ENCODE measurements at places on chromosomes 5 and 9.
A peak's percentile ranks its signal among the peaks of the same experiment; 100 is the strongest.

DNA sequence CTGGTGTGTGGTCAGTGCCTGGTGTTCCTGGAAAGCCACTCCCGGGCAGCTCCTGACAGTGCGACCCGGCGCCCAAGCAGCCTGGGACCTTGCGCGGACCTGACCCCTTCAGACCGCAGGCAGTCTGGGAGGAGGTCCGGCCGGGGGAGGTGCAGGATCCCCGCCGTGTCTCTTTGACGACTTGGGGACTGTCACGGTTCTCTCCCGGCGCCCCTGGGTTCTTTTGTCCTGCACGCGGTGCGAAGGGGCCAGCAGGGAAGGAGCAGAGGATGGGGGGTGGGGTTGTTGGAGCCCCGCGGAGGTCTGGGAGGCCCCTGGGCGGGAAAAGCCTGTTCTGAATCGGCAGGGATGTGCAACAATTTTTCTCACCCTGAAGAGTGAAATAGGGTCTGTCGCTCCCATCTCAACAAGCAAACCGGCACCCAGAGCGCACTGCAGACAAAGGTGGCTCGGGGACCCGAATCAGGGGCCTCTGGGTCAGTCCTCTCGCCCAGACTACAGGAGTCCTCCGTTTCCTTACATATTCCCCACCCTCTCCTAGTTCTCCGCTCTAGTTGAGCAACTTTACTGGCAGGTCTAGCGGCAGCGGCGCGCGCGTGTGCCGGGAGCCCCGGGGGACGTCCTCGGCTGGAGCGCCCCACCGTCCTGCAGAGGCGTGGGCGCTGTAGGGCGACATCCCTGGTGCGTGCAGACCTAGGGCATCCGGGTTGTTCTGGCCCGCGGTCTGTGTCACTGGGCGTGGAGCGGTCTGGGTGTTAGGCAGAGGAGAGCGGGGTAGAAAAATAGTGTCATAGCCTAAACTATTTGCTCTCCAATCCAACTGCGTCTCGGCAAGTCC is 1.2 kb downstream of the VCAN start:
- DNase-seq, result peak; percentile 77

GRCh38 chr9:107819772-107820565 is 330.4 kb upstream of the KLF4 start:
- peak; percentile 33 for DNase-seq

DNA sequence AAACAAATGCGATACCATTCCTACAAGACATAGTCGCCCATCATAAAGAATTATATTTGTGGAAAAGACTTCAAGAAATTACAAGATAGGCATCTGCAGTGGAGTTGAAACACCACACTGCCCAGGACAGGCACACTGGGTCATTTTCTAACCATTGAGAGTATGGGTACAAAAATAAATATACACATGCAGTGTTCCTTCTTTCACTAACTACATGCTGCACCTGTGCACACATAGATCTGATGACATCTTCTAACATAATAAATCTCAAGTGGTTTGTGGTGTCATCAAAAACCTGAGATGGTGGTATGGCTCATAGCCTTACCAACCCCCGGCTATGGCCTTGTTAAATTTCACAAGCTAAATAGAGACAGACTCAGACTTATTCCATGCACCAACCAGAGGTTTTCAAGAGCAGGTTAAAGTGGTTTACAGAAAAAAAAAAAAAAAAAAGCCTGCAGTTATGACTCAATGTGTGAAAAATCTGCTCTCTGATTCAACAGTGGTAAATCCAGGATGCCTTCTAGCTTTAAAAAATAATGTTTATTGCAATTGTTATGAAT is 12.4 kb upstream of the NFIB start:
- DNase-seq, result peak; percentile 95

GRCh38 chr5:72477644-72478043 is 29.6 kb downstream of the ZNF366 start:
- no peak for DNase-seq

DNA sequence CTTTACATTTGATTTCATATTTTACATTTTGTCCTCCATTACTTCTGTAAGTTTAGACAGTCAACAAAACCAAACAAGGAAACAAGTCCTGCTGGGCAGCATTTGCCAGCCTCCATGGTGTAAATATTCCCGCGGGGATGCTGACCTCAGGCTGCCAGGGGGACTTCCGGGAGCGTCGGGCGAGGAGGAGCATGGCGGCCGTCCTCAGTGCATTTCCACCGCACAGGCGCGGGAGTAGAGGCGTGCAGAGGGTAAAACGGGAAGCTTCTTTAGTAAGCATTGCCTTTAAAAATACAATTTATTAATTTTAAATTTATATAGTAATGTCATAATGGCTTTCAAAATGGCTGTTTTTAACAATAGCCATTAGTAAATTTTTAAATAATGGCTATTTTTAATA is 385.3 kb upstream of the IRX4 start:
- DNase-seq, result no peak

- no peak for DNase-seq
Observed at GRCh38 chr9:88321764-88322163, 66.5 kb upstream of the SPIN1 start.

DNA sequence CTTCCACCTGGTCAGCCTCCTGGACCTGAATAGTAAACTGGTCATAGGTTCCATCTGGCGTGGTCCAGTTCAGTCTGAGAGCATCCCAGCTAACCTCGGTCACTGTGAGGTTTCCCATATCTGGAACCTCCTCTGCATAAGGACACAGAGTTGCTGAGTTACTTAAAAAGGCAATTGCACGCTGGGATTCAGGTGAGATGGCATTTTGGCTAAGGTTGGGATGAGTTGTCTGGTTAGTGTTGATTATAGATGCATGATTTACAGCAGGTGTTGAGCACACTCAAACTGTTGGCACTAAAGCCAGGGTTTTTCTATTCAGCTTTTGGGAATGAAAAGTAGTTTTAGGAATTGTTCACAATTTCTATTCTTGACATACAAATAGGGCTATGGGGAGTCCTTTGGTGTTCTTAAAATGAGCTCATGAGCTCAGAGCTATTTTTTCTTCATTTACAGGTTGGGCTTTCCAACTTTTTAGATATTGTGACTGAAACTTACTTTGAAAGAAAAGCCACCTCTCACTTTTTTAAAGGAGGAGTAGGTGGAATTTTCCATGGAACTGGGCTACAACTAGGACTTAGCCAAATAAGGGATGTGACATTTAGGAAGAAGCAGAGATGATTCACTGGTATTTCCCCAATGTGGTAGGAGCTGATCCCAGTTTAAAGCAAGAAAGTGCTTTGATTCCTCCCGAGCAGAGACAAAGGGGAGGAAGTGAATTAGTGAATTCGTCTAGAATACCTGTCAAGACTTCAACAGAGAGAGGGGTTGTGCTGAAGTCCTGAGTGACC is 54.7 kb downstream of the TNC start:
- DNase-seq, result no peak

- DNase-seq, result no peak
Observed at GRCh38 chr9:134235366-134235765, 71.0 kb upstream of the RNU6ATAC start.

GRCh38 chr5:10902145-10902544 is 141.1 kb upstream of the DAP start:
- no peak for DNase-seq

GRCh38 chr5:68710514-68710913 is 383.3 kb upstream of the SLC30A5 start:
- no peak for DNase-seq

- no peak for DNase-seq
Observed at GRCh38 chr5:123441408-123441807, 18.2 kb upstream of the CEP120 start.

DNA sequence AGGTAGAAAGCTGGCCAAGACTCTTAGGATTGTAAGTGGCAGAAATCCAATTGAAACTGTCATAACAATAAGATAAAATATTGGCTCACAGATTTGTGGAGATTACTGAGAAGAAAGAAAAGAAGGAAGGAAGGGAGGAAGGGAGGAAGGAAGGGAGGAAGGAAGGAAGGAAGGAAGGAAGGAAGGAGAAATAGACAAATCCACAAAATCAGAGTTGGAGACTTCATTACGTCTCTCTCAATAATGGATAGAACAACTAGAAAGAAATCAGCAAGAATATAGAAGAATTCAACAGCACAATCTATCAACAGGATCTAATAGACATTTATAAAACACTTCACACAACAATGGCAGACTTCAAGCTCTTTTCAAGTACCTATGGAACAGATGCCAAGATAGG is 17.9 kb upstream of the PAM start:
- no peak for DNase-seq

- DNase-seq, result no peak
Observed at GRCh38 chr9:130433168-130433946, 11.4 kb upstream of the ASS1 start.

- DNase-seq, result no peak
Observed at GRCh38 chr5:42828671-42829070, 17.0 kb upstream of the SELENOP start.

- DNase-seq, result no peak
Observed at GRCh38 chr9:3578786-3579185, 53.0 kb upstream of the RFX3 start.

DNA sequence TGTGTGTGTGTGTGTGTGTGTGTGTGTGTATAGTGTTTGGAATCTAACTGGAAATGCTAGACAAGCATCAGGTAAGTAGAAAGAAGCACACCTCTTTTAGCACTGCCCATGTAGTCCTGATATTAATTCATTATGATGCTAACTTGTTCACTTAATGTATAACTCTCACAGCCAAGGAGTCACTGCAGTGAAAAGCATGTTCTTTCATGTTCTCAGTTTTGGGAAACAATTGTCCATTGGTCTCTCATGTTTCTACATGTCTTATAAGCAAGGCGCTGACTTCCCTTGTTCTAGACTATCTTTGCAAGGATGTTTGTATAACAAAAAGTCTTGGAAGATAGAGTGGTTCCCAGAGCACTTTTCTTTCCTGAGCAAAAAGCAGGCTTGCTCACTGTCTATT is 148.8 kb upstream of the TNPO1 start:
- no peak for DNase-seq

- peak; percentile 85 for DNase-seq
Observed at GRCh38 chr5:154984946-154985516, 28.5 kb upstream of the KIF4B start.

DNA sequence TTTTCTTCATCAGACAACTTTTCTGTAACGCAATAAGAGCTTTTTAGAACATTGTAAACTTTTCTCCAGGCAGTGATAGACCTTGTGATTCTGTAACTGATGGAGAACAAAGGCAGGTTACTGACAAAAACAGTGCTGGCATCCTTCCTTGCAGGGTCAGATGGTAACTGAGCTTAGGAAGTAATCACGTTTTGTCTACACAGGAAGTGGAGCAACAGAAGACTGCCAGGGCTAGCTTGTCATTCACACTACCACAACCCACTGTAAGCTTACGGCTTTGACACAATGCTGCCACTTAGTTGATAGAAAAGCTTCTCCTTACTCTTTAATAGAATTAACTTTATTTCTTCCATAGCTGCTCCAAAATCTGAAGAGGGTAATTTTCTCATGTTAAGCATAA is 46.8 kb downstream of the FBN2 start:
- no peak for DNase-seq

GRCh38 chr9:32918628-32919027 is 82.8 kb downstream of the APTX start:
- no peak for DNase-seq

DNA sequence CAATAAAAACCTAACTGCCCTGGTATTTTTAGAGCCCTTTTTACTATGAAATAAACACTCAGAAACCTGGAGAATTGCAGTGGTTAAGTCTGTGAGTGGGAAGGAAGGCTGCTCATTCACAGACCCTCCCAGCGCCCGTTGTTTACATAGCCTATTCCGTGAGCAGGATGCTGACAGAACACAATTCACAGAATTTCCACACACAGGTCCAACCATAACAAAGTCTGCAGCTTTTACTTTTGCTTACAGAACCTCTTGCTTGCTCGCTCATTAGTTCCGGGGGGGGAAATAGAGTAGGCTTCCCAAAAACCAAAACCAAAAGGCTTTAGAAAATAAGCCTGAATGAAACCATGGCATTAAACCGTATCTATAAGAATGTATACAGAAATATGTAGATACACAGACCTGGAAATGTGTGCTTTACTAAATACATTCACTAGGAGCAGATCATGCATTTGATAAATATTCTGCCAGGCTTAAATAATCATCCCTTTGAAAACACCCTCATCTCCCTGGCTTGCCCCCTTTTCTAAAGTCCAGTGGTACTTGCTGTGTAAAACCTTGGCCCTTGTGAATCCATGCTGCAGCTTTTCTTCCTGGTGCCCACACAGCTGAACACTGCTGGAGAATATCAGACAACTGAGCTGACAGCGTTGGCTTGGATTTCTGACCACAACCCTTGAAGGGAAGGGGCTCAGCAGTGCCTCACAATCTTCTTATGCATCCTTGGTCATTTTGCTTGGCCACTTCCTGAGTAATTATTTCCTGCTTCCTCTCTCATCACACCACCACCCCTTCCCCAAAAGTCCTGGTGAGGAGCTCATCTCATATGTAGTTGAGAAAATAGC is 128.0 kb downstream of the FANCC start:
- no peak for DNase-seq

DNA sequence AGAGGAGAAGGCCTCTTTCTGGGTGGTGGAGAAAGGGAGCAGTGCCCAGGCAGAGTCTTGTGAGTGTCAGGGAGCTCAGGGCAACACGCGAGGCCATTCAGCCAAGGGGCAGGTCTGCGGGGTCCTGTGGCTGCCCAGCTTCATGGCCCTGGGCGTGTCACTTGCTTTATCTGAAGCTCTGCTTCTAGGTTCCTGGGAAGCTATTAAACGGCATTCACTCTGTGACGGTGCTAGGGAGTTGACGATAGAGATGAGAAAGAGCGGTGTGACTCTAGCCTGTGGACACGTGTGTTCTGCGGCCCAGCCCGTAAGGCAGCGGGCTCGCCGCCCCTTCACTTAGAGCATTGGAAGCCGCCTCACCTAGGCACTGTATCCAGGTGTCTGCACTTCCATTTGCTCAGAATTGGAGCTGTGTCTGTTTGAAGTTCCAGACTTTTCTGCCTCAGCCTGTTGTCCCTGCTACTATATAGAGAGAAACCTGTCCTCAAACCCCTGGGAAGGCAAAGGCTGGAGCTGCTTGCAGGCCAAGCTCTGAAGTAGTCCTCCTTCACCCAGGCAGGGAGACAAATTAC is 88.3 kb downstream of the PHF2 start:
- no peak for DNase-seq

- no peak for DNase-seq
Observed at GRCh38 chr5:94830520-94830919, 212.1 kb downstream of the SLF1 start.

GRCh38 chr5:143801252-143801939 is 10.6 kb upstream of the HMHB1 start:
- no peak for DNase-seq

DNA sequence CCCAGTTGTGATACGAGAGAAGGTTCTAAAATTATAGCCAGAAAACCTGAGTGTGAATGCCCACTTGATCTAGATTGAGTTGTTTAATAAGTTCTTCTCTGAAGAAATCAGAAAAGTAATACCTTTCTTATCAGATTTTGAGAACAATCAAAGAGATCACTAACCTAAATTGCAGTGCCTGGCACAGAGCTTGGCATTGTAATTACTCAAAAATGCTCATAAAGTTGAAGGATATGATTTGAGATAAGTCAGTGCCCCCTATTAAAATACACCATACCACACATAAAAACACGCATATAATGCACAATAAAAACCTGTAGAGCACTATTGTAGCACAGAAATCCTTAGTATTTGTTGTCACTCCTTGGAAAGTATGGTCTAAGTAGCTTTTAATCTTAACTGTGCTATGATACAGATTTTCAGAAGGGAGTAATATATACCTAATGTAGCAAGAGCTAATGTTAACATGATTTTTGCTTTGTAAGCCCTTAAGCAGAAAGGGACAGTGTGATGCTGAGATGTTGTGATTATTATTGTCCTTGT is 257.5 kb upstream of the CDH18 start:
- no peak for DNase-seq
